ENCODE measurements at places on chromosomes 6 and 20.
A peak's percentile ranks its signal among the peaks of the same experiment; 100 is the strongest.

- no peak for DNase-seq
Measured at GRCh38 chr6:25022140-25022553, 86.4 kb upstream of the RIPOR2 start.

DNA sequence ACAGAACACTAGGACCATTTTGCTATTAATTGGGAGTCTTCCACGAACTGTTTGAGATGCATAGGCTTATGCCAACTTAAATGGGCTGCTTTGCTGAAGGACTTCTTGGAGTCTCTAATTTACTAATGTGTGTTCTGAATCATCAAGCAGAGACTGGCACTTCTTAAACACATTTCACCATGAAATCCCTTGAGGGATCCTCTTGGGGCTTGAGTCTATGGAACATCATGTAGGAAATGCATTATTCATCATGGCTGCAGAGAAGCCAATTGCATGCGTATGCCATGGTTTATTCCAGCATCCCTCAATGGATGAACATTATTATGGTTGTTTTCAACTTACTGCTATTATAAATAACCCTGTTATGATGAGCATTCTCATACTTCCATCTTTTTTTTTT, 73.4 kb downstream of the FGD2 start:
- no peak for DNase-seq

DNA sequence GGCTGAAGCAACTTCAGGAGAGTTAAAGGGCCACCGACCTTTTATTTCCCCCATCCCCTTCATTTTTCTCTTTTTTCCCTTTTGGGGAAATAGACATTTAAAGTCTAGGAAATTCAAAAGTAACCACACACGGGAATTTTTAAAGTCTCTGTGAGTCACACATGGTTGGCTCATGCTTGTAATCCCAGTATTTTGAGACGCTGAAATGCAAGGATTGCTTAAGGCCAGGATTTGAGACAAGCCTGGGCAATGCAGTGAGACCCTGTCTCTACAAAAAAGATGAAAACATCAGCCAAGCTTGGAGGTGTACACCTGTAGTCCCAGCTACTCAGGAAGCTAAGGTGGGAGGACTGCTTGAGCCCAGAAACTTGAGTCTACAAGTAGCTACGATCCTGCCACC, 34.2 kb downstream of the KATNA1 start:
- DNase-seq, result no peak

DNA sequence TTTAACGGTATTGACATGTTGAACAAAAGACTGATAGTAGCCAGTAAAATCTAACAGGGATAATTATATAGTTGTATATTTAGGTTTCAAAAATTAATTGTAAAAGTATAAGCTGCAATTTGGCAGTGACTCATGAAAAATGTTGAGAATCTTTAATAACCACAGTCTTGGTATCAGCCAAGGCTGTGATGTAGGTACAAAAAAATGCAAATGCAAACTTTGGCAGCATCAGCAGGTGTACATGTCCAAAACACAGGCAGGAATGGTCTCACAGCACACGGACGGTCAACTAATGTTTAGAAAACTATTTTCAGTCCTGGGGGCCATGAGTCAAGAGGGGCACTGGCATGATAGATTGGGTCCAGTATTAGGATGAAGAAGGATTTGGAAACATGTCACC, 58.5 kb upstream of the BEND3 start:
- no peak for DNase-seq

GRCh38 chr6:83038246-83038645, 27.4 kb downstream of the UBE3D start:
- DNase-seq, result no peak

- peak; percentile 50 for DNase-seq
Measured at GRCh38 chr6:28980852-28981430, 24.2 kb downstream of the ZNF311 start.

DNA sequence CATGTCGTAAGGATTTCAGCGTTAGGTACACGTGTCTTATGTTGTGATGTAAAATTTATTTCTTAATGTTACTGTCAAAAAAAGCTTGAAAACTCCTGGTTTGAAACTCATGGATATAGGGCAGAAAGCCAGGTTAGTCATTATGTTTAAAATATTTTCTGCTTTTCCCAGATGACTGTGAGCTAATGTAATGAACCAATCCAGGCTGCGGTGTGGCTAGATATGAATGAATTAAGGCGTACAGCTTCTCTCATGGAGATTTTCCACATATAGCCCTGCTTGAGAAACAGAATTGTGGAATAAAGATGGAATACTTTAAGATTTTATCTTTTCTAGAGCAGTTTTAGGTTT, 80.3 kb upstream of the STMND1 start:
- DNase-seq, result no peak

- no peak for DNase-seq
Measured at GRCh38 chr6:157168471-157168870, 154.8 kb downstream of the TMEM242 start.

- no peak for DNase-seq
Measured at GRCh38 chr20:3239026-3239866, at the start of gene SLC4A11. Gene SLC4A11 (minus strand): TSS chr20:3239190. CDS start chr20:3239137, 53 bp downstream.

DNA sequence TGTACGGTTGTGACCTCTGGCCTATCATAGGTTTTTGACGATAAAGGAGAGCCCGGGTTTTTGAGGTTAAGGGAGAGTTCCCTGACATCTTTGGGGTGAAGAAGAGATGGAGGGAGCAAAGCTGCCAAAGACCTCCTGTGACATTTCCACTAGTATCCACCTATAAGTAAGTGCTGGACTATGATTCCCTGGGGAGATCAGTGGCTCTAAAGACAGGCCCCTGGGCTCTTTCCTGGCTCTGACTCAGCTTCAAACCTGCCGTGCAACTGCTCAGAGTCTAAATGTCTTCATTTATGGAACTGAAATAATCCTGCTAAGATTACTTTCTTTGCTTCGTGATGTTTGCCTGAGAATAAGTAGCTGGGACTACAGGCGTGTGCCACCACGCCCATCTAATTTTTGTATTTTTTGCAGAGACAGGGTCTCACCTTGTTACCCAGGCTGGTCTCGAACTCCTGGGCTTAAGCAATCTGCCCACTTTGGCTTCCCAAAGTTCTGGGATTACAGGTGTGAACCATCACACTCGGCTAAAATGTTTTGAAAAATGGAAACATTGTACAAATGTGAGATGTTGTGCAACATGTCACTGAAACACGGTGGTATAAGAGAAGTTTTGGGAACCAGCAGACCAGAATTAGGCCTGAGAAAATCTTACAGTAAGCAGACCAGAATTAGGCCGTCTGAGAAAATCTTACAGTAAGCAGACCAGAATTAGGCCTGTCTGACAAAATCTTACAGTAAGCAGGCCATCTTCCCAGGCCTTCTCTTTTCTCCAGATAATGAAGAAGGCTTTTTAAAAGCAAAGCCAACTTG, 1.1 kb upstream of the PAQR8 start:
- no peak for DNase-seq

DNA sequence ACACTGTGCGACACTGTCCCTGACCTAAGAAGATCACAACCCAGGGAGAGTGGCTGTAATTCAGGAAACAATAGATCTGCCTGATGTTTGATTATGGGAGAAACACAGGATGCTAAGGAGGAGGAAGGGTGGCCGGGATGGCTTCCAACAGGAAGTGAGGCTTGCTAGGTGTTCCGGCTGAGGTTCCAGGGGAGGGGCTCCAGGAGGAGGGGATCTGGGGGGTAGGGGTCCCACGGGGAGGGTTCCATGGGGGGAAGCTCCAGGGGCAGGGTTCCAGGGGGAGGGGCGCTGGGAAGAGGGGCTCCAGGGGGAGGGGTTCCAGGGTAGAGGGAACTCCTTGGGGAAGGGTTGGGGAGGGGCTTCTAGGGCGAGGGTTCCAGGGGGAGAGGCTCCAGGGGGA, 48.6 kb downstream of the DAAM2 start:
- DNase-seq, result no peak

DNA sequence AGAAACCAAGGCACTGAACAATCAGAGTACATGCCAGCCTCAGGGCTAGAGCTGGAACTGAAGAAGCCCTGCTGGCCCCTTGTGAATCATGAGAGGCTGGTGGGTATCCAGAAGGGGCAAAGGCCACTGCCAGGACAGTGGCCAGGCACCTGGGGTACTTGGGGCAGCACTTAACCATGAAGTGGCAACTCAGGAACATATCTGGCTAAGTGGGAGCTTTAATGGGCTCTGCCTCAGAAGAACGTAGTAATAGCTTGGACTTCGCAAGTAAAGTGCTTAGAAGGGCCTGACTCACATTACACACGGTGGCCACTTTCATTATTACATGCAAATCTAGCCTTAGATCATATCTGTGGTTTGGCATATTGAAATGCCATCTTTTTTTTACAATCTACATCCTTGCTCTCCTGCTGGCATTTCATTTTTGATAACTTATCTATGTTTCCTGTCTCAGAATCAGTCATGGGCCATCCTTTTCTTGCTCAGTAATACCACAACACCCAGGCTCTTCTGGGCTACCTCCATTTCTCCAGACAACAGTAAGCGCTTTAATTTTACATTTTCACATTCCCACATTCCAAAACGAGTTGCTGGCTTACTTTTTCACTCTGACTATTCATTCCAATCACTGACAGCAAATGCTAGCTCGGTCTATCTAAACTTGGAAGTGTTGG, 21.6 kb downstream of the NAPB start:
- no peak for DNase-seq

GRCh38 chr20:911882-912600, 4.1 kb downstream of the ANGPT4 start:
- no peak for DNase-seq

DNA sequence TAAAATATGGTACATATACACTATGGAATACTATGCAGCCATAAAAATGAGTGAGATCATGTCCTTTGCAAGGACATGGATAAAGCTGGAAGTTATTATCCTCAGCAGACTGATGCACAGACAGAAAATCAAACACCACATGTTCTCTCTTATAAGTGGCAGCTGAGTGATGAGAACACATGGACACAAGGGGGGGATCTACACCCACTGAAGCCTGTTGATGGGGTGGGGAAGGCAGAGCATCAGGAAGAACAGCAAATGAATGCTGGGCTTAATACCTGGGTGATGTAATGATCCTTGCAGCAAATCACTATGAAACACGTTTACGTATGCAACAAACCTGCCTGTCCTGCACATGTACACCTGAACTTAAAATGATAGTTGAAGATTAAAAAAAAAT, 71.3 kb downstream of the MANEA start:
- DNase-seq, result no peak

GRCh38 chr6:52937908-52938307, 28.4 kb upstream of the GSTA3 start:
- DNase-seq, result no peak

GRCh38 chr6:162856885-162857284, 129.1 kb downstream of the PACRG start:
- DNase-seq, result no peak

GRCh38 chr20:45223136-45223535, 2.0 kb downstream of the SEMG2 start:
- DNase-seq, result no peak

- DNase-seq, result no peak
Measured at GRCh38 chr6:119449331-119450156, 100.0 kb upstream of the MAN1A1 start.

- DNase-seq, result no peak
Measured at GRCh38 chr6:18501663-18502013, 114.5 kb downstream of the RNF144B start.

- DNase-seq, result no peak
Measured at GRCh38 chr20:61769286-61769832, 296.3 kb downstream of the TAF4 start.

GRCh38 chr6:81401970-81402690, 350.4 kb downstream of the TENT5A start:
- no peak for DNase-seq

All from stimulated activated CD4-positive, alpha-beta T cell treated with anti-CD3 and anti-CD28 coated beads, Interleukin-12 subunit alpha, Interleukin-12 subunit beta, amount 100 ng/mL, for 48 hours (primary cell).